ENCODE measurements at places on chromosomes 2 and 18. TPM values are rescaled to one million over a fixed set of nuclear protein-coding genes. Genes with fewer than 3 reads are reported as not detected.

Gene TRIM43
- not detected for total RNA-seq

Gene CDCA7
- 46.0 TPM for total RNA-seq

Gene MLPH
- total RNA-seq = 0.63 TPM

Gene PROKR1
- total RNA-seq = not detected

Gene CCT7
- 310 TPM for total RNA-seq

Gene STON1
- 0.99 TPM for total RNA-seq

Gene PLCL1
- not detected for total RNA-seq

Gene AKAIN1
- not detected for total RNA-seq

Gene TPGS2
- 113 TPM for total RNA-seq

GRCh38 chr2:24894750-24895149, 25.3 kb downstream of the ADCY3 start:
- DNase-seq = no peak

GRCh38 chr2:195639238-195639858, 17.7 kb upstream of the SLC39A10 start:
- DNase-seq = no peak

GRCh38 chr2:108615480-108616090, 81.3 kb downstream of the LIMS1 start:
- DNase-seq = no peak

GRCh38 chr2:18860179-18860578, 270.8 kb upstream of the NT5C1B start:
- no peak for DNase-seq

- peak; percentile 71 for DNase-seq
These were observed 18.2 kb upstream of the DAW1 start for GRCh38 chr2:227853204-227853629.

DNA sequence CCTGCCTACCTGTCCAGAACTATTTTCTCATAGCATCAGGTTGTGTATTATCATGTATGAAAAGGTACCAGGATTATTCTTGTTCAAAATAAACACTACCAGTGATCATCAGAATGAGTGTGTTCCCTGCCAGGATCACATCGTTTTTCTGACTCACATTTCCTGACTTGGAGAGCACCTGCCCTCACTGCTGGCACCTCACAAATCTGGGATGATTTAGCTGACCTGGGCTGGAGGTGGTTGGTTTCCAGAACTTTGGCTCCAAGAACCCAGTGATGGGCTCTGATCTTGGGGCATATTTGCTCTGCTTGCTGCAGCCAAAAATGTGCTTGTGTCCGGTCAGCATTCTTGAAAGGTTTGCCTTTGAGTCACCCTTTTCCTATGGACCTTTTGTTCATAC, 836.3 kb upstream of the ACVR2A start:
- no peak for DNase-seq

GRCh38 chr2:157032017-157032416, 225.5 kb upstream of the GALNT5 start:
- peak; percentile 94 for DNase-seq

DNA sequence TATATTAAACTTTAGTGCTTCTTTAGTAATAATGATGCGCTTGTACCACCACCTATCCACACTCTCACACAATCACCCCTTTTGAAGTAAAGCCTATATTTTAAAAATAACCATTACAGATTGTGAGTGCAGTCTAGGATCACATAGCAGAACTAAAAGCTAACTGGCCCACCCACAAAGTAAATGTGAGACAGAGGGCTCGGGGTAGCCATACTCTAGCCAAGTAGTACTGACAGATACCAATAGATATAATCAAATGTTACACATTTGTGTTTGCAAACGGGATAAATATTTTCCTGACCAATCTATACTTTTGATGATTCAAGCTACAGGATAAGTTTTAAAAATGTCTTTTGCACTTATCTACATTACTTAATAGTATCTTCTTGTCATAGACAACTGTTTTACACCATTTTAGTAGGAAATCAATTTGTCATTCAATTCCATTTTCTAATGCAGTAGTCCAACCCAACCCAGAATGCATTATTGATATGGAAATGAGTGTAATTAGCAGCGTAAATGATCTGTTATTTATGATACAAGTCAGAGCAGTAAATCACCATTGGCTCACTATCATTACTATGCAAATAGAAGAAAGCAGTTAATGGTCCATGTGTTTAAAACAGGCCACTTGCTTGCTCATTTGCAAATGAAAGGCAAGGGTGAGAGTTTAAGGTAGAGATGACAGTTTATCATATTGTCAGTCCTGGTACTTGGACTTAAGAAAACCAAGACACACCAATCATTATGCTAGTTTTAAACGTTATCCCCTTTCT, 111.8 kb downstream of the ERBB4 start:
- DNase-seq = no peak

DNA sequence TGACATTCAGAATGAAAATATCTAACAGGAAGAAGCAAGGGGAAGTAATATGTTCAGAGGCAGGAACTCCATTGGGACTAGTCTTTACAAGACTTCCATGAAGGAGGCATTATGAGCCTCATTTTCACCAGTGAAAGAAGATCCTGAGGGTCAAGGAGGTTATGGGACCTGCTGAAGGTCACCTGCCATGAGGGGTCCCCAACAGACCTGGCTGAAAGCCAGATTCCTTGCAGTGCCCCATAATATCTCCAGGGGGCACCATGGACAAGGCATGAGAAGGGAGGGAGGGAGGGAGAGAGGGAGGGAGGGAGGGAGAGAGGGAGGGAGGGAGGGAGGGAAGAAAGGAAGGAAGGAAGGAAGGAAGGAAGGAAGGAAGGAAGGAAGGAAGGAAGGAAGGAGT, 27.9 kb downstream of the XDH start:
- DNase-seq = no peak

DNA sequence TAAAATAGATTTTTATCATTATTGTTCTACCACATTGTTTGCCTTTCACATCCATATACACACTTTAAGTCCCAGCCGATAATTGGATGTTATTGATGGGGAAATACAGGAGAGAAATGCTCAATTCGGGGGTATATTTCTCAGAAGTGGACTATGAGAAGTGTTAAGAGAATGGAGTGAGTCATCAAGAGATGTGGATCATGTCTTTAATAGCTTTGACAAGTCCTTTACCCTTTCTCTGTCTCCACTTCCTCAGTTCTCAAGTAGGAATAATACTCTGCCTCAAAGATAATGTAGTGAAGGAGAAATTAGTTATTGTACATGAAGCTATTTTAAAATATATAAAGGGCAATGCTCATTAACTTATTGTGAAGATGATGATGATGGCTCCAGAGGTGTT, 1017.6 kb upstream of the PIK3C3 start:
- DNase-seq = no peak

GRCh38 chr18:55370936-55371335, 217.1 kb downstream of the TCF4 start:
- DNase-seq = no peak

DNA sequence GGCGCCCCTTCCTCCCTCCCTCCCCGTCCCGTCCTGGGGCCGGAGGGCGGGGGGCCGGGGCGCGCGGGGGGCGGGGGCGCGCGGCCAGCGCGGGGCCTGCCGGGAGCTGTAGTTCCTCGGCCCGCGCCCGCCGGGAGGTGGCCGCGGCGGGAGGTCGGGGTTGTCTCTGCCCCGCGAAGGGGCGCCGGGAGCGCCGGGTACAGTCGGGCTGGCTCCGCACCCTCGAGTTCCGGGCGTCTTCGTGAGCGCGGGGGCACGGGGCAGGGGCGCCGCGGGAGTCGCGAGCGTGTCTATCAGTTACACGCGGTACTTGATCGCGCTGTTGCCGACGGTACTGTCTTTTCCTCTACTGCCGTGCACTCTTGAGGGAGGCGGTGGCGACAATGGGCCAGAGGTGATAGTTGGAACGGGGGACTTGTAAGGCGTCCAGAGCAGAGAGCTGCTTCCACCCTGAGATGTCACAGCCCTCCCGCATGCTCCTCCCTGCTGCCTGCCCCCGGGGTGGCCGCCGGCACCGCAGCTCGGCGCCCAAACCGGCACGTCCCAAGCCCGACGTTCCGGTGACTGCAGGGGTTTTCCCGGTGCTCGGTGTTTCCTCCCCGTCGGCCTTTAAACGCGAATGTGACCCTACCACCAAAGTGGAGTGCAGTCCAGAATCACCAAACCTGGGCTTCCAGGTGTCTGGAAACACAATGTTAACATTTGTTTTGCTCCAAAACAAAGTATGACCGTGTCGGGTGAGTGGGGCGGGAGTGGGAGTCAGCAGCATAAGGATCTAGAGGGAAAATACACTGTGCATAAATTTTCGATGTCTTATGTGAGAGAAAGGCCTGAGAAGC, at the start of gene PRKD3:
Gene PRKD3 (minus strand): TSS at position 48 of the 839 bp plus-strand sequence. CDS start 8,309 bp downstream, outside the sequence.
- no peak for DNase-seq

- DNase-seq = no peak
These were observed 149.0 kb downstream of the CCDC178 start for GRCh38 chr18:33291539-33291938.

GRCh38 chr2:2328848-2329247, 2.2 kb downstream of the MYT1L start:
- no peak for DNase-seq

DNA sequence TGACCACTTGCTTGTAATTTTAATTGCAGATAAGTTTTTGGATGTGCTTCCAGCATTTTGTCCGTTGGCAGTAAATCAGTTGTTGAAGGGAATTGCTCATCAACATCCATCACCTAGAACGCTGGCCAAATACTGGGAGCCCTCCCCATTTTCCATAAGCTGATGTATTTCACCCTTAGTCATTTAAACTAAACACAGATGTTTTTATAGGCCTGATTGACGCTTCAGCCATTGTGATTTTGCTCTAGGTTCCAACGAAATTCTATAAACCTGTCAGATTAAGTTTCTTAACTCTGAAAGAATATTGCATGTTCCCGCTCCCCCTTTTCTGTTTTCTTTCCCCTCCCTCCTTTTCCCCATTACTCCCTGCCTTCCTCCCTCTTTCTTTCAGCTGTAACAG, 1.0 kb upstream of the RPRM start:
- DNase-seq = no peak

DNA sequence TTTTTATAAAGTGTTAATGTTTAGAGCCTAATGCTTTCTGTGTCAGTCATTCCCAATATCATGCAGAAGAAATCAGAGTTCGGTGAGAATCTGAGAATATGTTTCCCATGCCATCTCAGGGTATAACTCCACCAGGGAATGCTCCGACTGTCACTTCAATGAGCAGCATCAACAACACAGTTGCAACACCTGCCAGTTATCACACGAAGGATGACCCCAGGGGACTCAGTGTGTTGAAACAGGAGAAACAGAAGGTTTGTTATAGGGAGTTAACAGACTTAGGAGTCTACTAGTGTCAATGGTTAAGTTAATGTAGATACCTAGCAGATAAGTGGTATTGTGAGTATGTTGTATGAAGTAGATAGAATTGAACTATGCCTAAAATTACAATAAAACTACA, 31.0 kb downstream of the VAPA start:
- no peak for DNase-seq

GRCh38 chr2:88563129-88563528, 64.1 kb downstream of the EIF2AK3 start:
- DNase-seq = no peak

- no peak for DNase-seq
These were observed 17.2 kb upstream of the SFXN5 start for GRCh38 chr2:73088703-73089102.

GRCh38 chr2:15302154-15302553, 259.0 kb downstream of the NBAS start:
- DNase-seq = no peak

GRCh38 chr18:7748251-7749007, 181.3 kb downstream of the PTPRM start:
- no peak for DNase-seq

DNA sequence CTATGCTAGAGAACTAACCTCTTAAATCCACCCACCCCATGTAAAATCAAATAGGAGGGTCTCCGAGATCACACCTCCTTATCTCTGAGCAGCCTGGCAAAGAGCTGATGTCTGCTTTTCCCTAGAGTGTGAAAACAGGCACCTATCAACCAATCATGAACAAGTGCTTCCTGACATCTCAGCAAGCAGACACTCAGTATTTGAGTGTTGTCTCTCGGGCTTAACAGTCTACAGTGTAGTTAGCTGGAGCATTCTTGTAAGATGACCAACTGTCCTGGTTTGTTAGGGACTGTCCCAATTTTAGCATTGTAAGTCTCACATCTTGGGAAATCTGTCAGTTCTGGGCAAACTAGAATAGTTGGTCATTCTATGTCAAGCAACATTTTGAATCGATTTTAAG, 26.4 kb downstream of the MARCHF4 start:
- no peak for DNase-seq

DNA sequence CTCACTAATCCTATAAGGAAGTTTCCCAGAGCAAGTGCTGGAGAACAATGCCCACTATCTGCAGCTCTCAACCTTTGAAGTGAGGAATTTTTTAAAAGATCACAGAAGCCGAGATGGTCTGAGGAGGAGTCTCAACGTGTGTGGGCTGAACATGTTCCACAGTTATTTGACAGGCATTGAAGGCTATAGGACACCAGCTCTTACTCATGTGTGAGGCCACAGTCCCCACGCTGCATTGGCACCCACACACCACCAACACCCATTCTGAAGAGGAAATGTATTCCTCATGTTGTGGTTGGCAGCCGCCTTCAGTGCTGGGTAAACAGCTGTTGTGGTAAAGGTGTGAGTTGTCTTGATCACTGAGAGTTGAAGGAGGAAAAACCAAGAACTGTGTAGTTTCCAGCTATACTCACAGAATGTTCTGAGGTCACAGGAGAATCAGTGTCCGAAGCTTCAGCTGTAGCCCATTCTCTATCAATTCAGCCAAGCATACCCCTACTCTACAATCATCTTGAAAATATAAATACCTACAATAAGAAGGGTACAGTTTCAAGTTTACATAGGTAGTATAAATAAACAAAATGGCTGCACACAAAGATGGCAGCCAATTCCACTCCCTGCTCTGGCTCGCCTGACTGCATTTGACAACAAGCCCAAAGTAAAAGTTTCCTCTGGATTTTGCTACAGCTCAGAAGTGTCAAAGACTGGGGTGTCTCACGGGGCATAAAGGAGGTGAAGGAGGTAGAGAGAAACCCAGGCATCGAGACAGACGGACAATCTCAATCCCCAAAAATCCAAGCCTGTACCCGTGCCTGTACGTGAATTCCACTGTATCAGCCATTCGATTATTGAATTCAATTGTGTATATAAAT, 12.1 kb downstream of the CD226 start:
- DNase-seq = no peak

- DNase-seq = no peak
These were observed 7.3 kb upstream of the SLC39A10 start for GRCh38 chr2:195649629-195650190.

DNA sequence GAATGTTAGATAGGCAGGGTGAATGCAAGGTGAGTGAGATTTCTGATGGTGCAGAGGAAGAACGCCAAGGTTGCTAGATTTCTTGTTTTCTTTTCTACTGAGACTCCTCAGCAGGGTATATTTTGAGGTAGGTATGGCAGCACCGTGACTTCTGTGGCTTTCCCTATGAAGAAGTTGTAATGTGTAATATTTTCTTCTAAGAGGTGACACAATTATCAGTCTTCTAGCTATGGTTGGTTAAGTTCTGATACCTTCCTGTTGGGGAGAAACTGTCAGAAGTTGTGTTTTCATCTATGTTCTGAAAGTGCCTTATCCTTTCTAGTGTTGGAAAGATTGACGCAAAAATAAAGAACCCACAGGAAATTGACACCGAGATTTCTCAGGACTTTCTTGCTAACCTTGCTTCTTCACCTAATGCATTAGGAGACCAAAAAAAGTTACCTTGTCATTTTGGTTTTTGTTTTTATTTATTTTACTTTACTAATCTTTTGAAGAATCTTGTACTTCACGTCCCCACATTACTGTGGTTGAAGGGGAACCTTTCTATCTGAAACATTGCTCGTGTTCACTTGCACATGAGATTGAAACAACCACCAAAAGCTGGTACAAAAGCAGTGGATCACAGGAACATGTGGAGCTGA, 11.9 kb downstream of the IL18R1 start:
- DNase-seq = no peak
